ENCODE measurements at places on chromosomes 16 and 17.

GRCh38 chr16:53775106-53775820 is 71.3 kb downstream of the FTO start:
- no peak for DNase-seq

- no peak for DNase-seq
Observed at GRCh38 chr17:72710834-72711233, 381.7 kb downstream of the SLC39A11 start.

DNA sequence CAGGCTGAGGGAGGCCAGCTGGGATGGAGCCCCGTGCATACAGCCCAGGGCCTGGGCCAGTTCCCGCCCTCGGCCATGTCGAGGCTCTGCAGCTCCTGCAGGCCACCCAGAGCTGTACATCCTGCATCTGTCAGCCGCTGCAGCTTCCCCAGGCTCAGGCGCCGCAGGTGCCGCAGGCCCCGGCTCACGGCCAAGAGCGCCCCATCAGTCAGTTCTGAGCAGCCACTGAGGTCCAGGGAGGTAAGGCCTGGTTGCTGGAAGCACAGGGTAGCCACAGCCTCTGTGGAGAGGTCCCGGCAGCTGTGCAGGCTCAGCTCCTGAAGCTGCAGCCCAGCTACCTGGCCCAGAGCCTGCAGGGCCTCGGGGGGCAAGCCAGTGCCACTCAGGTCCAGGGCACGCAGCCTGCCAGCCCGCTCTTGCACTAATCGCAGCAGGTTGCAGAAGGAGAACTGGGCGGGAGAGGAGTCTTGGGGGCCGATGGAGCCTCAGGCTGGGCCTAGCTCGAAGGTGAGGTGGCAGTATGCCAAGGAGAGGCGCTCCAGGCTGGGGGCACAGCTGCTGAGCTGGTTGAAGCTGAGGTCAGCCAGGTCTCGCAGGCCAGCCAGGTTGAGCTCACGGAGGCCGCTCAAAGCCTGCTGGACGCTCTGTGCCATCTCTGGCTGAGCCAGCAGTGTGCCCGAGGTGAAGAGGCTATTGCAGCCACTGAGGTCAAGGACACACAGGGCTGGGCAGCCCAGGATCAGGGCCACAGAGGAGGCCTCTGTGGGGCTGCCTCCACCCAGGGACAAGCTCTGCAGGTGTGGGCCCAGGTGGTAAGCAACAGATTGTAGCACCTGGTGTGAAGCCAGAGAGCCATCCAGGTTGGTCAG is 11.4 kb downstream of the ELMO3 start:
- DNase-seq: no peak

GRCh38 chr16:88197481-88198456 is 185.0 kb upstream of the ZNF469 start:
- no peak for DNase-seq

- no peak for DNase-seq
Observed at GRCh38 chr17:77601054-77601979, 357.2 kb upstream of the TNRC6C start.

DNA sequence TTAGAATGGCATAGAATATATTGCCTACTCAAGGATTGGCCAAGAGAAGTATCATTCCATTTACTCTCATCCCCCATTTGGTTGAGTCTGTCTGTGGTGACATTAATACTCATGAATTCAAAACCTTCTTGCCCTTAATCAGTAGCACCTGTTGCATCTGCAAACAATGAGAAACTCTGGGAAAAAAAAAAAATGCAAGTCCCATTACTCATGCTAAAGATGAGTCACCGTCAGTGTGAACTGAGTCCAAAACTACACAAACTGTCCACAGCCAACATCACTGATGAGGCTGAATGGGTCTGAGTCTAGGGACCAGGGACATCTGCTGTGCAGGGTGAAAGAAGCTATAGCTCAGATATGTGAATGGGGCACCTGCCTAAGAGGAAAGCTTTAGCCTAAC is 96.9 kb upstream of the ADAMTS18 start:
- DNase-seq: no peak

- DNase-seq: no peak
Observed at GRCh38 chr16:64845071-64845470, 276.8 kb downstream of the CDH11 start.

DNA sequence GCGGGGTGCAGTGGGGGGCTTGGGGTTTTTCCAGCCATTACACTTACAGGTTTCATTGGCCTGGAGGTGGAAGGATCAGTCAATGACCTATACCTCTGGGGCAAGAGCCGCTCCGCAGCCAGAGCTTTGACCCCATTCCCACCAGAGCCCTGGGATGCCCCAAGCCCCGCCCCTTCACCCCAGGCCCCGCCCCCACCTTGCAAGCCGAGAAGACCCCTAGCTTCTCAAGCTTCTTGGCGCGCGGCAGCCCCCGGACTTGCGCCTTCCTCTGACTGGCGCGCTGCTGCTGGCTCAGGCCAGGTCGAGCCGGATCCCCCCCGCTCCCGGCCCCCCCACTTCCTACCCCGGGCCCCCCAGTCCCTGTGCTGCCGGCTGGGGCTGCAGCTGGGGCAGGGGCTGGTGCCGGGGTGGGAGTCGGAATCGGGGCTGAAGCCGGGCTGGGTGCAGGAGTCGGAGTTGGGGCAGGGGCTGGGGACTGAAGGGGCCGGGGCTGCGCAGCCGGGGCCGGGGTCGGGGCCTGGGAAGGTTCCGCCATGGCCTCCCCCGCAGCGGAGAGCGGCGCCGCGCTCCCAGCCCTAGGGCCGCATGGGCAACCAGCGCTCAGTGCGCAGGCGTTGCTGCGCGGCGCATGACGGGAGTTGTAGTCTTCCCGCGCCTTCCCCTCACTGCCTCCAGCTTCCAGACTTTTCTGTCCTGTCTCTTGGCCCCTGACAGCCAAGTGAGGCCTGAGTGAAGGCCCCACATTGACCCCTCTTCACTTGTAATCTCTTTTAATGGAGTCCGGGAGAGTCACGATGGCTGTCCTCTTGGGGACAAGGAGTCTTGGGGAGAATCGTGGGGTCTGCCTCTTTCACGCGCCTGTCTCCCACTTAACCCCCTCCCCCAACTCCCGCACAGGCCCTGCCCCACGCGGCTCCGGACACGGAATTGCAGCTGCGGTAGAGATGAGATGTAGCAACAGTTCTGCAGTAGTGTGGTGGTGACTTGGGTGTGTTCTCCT is at the start of gene KAT2A:
KAT2A (minus strand) TSS at position 598 of the 1,000 bp plus-strand sequence; CDS start at position 535, 63 bp downstream.
- peak; percentile 80 for DNase-seq

- no peak for DNase-seq
Observed at GRCh38 chr16:87693827-87694226, 72.0 kb downstream of the KLHDC4 start.

GRCh38 chr17:4893272-4893671 is 6.1 kb upstream of the C17orf107 start:
- DNase-seq: no peak

DNA sequence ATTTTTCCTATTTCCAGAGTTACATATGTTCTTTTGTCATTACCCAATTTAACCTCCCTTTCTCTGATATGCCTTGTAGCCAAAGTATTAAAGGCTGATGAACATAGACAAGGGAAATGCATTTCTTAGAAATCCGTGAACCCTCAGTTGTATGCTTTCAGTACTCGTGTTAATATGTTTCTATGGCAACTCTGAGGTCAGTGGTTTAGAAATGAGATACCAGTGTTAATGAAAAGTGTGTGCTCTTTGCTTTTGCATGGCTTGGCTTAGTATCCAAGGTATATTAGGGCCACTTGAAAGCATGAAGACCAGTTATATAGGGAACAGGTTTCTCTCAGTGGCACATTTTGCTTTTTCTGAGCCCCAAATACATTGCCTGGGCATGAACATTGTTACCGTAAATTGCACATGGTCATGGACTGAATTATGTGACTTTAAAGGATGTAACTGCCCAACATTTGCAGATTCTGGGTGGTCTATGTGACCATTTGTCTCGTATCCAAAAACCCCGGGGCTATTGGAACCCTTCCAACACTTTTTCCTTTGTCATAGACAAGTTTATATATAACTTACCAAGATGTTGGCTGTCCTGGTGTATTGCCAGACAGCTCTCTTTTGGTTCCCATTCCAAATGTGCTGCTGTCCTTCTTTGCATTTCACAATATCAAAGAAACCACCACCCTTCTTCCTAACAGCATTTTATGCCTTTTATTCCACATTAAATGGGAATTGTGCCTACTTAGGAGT is 17.5 kb downstream of the ABHD15 start:
- no peak for DNase-seq

DNA sequence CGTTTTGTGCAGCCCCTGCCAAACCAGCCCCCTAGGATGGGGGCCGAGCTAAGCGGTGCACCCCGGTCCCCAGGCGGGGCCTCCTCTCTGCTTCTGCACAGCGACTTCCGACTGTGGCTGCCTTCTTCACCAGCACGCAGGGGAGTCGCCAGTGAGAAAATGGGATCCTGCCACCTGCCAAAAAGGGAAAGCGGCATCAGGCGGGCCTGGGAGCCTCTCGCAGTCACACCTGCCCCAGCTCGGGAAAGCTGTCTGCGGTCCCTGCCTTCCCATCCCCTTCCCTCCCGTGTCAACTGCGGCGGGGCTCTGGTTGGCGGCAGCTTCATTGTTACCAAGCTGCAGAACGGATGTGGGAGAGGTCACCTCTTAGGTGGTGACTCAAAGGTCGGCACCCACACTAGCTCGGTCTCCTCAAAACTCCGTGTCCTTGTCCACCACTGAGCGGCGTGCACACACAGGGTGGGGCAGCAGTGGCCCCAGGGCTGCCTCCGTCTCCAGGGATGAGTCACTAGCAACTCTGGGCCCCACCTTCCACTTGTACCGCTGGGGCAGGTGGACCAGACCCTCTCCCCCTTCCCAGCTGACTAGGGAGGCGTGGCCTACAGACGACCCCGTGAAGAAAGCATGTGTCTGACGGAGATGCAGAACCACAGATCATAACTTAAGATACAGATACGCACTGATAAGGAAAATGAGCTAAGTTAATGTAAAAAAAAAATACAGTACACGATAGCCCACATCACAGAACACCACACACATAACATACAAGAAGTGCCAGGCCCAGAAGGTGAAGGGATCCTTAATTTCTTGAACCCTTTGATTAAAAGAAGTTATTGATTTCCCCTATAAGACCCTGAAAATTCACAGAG is 1.5 kb upstream of the PCYT2 start:
- DNase-seq: no peak

DNA sequence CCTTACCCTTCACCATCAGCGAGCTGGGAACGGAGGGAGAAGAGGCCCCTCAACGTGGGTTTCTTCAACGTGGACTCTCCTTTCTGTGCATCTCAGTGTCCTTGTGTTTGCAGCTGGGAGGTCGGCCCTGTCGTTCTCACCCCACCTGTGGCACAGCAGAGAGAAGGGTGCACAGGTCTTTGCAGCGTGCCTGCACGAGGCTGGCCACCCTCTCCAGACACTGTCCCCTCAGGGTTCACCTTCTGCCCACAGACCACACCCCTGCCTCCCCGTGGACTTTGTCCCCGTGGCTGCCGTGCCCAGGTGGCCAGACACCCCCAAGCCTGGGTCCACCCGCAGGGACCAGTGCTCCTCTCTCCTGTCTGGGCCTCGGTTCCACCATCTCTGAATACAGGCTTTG is 7.3 kb upstream of the WDR45B start:
- no peak for DNase-seq

DNA sequence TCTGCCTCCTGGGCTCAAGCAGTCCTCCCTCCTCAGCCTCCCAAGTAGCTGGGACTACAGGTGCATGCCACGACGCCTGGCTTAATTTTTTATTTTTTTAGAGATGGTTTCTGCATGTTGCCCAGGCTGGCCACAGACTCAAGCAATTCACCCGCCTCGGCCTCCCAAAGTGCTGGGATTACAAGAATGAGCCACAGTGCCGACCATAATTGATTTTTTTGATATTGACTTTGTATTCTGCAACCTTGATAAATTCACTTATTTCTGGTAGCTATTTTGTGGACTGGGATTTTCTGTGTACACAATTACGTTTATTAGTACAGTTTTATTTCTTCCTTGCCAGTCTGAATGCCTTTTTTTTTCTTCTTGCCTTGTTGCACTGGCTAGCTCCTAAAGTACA is 30.0 kb downstream of the TAOK1 start:
- no peak for DNase-seq

- peak; percentile 76 for DNase-seq
Observed at GRCh38 chr17:31524926-31525800, 133.7 kb downstream of the RAB11FIP4 start.

DNA sequence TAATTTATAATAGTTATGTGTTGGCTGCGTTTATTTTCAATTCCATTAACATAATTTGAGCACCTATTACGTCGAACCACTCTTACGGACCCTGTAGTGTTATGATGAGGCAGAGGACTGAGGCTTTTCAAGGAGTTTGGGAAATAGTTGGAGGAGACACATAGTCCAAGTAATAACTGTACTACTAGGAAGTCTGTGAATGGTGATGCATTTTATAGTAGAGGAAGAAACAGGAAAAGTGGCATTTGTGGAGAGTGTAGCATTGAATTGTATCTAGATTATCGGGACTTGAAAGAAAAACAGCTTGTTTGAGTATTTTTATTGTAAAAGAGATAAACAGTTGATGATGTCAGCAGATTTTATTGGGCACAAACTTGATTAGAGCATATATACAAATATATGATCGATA is 1.7 kb downstream of the NFATC3 start:
- no peak for DNase-seq

DNA sequence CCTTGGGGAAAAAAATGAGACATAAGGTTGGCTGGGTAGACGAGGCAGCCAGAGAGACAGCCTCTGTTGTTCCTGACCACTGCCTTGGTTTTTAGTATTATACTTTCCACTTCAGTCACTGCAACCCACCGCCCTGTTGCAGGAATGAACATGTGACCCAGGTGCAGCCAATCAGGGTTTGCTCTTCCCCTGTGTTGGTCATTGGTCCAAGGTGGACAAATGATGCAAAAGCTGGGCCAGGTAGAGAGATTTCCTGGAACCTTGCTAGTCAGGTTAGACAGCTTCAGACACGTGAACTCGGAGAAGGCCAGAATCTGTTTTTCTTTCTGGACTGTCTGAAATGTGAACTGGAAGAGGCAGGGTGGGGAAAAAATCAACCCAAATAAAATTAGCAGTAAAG is 452.4 kb upstream of the RBFOX1 start:
- no peak for DNase-seq

DNA sequence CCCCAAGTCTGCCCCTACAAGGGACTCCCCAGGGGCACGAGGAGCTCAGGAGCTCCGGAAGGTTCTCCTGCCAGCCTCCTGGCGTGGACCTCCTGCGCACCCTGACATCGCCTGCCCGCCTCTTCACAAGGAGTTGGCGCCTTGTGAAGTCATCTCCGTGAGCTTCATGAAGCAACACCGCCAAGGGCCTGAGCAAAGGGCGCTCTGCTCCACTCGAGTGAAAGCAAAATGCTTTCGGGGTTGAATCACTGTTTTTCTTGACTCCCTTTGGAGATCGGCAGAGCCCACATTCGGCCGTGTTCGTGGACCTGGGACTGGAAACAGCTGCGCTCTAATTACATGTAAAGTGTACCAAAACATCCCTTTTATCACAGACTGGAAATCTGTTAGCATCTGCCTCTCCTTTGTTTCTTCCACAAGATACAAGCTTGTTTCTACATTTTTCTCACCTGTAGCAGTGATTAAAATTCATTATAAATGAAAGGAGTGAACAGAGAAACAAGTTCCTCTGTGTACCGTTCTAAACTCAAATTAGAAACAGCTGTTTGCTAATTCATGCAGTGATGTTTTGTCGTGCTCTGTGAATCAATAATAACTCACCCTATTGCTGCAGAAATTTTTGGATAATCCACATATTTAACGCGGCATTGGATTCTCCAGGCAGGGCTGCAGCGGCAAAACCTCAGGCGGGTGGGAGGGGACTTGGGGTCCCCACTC is 203.3 kb downstream of the ZNF423 start:
- DNase-seq: no peak

Data from activated T-cell treated with anti-CD3 and anti-CD28 coated beads for 48 hours (primary cell).